Omental fat pad (tissue), 4 donors: ENCODE measurements at places on chromosomes 7 and 10.

DNA sequence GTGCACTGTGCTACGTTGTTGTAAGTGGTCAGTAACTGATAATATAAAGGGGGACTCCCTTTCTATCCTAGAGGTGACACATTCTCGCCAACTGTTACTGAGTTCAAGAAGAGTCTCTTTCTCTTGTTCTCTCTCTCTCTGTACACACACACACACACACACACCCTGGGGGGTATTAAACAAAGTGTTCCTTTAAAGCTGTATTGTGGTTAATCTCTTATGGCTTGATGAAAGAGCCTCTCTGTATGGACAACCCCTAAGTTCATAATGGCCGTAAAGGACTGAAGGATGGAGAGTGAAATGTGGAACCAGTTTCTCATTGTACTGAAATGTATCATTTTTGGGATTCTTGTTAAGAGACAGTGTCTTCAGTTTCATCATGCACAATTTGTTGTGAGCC is 145.2 kb upstream of the BMPER start:
- DNase-seq = no peak

- no peak for DNase-seq
Measured at GRCh38 chr7:115678086-115678982, 352.2 kb downstream of the TFEC start.

DNA sequence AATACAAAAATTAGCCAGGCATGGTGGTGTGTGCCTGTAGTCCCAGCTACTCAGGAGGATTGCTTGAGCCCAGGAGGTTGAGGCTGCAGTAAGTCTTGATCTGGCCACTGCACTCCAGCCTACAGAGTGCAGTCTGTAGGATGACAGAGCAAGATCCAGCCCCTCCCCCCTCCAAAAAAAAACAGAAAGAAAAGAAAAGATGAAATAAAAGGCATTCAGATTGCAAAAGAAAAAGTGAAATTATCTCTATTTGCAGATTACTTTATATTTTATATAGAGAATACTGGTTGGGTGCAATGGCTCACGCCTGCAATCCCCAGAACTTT is 20.7 kb upstream of the ZMIZ2 start:
- DNase-seq = no peak

- no peak for DNase-seq
Measured at GRCh38 chr10:35133586-35133985, 6.9 kb downstream of the CREM start.

DNA sequence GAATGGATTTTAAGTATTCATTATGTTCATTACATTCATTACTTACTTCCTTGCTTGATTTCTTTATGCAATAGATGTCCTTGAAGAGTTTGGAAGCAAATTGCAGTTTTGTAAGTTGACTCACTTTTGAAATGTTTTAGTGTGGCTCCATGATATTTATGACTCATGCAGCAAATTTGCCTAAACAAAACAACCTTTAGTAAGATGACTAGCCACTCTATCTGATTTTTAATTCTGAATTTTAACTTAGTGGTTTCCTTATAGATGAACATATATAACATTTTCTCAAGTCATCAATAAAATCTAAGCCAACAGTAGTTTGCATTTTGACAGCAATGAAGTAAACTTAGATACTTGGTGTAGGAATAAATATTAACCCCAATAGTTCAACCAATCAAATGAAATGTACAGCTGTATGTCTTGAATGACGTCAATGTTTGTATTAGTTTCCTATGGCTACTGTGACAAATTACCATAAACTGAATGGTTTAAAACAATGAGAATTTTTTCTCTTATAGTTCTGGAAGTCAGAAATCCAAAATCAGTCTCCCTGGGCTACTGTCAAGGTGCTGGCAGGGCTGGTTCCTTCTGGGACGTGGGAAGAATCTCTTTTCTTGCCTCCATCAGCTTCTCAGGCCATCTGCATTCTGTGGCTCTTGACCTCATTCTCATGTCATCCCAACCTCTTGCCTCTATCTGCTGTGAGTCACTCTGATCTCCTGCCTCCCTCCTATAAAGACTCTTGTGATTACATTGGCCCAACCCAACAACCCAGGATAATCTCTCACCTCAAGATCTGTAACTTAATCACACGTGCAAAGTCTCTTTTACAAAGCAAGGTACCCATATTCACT is 73.4 kb downstream of the AHR start:
- no peak for DNase-seq

DNA sequence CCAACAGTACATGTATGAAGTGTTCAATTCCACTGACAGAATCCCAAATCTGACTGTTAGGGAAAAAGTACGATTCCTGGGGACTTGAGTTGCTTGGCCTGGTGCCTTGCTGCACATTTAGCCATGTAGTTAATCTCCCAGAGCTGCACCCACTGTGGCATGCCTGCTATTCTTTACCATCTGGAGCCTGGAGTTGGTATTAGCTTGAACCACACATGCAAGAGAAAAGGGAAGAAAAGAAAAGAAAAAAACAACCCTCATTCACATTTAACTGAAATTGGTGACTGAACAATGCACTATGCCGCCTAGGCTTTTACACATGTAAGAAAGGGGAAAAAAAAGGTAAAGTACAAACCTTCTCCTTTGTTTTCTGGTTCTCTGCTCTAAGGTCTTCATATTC is 26.1 kb downstream of the SHTN1 start:
- DNase-seq = no peak

DNA sequence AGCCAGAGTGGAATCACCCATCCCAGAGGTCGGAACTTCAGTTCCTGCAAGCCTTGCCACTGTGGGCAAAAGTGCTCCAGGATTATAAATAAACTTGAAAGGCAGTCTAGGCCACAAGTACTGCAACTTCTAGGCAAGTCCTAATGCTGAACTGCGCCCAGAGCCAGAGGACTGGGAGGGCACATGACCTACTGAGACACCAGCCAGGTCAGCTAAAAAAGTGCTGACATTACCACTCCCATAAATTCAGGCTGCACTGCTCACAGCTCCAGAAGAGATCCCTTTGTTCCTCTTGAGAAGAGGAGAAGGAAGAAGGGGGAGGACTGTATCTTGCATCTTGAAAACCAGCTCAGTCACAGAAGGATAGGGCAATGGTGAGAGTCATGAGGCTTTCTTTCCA is 1084.1 kb upstream of the PHF14 start:
- no peak for DNase-seq

DNA sequence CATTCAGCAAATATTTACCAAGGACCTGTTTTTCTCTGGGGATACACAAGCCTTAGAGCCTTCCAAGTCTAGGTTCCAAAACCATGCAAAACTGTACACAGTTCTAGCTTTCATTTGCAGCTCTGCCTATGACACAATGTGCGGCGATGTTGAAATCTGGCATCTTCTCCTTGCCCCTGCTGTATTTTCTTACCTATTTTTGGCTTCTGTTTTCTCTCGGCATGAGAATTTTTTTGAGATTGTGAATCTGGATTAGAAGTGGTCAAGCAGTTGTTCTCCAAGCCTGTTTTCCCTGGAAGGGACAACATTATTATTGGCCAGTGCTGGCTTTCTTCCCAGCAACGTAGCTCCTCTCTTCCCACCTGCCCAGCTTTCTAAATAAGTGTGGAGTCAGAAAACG is 176.3 kb downstream of the CREB5 start:
- DNase-seq = no peak

- DNase-seq = no peak
Measured at GRCh38 chr10:132589015-132589414, 51.4 kb downstream of the INPP5A start.

- no peak for DNase-seq
Measured at GRCh38 chr10:122530177-122530576, 30.4 kb upstream of the DMBT1 start.

DNA sequence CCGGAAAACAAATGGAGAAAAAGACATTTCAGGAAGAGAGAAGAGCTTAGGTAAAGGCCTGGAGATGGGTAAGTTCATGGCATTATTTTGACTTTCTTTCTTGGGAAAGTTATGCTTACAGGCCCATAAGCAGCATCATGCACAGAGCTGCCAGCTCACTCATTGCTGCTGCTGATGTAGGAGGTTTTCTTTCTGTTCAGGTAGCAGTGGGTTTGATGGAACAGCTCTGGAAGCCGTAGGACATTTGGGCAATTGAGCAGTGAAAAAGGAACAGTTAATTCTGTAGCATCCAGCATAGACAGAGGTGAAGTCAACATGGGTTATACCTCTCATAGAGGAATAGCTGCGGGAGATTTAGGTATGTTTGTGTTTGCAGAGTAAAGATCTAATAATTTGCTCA is 3.3 kb downstream of the CHN2 start:
- no peak for DNase-seq

GRCh38 chr7:154259396-154259795 is 207.2 kb downstream of the DPP6 start:
- no peak for DNase-seq

- DNase-seq = no peak
Measured at GRCh38 chr10:74061104-74061503, 63.2 kb downstream of the VCL start.

DNA sequence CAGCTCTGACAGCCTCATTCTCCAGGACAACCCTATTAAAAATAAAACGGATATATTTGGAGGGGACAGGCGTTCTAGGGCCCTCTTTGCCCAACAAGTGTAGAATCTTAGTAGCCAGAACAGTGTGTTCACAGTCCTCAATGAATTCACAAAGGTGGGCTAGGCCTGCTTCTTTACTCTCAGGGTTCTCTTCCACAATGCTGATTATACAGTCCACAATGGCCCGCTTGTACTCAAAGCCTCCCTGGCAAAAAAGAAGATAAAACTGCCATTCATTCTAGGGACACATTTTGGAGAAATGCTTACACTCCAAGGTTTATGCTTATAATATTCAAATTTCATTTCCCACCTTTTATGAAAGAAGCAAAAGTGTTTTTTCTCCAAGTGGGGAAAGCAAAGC is 62.6 kb downstream of the MEST start:
- no peak for DNase-seq

DNA sequence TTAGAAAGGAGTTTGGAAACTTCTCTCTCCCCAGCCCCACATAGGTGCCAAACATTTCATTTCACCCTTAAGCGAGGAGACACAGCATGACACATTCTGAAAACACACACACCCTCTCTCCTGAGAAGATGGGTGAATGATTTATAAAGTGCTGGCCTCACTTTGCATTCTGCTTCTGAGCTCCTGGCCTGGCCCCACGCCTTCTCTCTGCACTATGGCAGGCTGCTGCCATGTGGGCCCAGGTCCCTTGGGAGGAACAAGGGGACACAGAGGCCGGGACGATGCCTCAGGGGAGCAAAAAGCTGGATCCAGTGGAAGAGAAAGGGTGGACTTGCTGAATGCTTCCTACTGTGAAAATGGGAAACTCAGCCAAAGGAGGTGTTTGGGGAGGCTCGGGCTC is 56.0 kb downstream of the CPXM2 start:
- no peak for DNase-seq

DNA sequence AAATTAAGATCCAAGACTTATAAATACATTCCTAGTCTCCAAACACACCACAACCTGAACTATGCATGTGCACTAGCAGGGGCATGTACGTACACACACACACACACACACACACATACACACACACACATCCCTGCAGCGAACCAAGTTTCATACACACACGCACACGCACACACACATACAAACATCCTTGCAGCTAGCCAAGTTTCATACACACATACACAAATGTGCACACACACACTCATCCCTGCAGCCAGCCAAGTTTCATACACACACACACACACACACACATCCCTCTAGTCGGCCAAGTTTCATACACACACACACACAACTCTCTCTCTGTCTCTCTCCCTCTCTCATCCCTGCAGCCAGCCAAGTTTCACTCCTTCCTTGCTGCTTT is 82.7 kb upstream of the WIPF3 start:
- no peak for DNase-seq

DNA sequence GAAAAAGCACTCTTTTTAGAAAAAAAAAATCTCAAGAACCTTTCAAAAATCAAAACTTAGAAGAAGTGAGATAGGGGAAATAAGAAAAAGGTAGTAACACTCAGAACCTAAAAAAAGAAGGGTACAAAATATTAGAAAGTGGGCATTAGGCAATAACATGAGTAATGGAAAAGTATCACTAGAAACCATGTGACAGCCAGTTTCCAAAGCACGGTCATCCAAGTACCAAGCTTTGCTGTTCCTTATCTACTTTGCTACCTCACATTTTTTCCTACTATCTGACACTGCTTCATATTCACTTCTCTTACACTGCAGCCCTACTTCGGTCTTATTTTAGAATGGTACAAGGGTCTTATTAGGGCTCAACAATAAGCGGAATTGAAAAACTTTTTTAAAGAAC is 30.3 kb downstream of the IMMP2L start:
- no peak for DNase-seq

- DNase-seq = no peak
Measured at GRCh38 chr10:73559590-73559989, 31.6 kb downstream of the USP54 start.

- DNase-seq = no peak
Measured at GRCh38 chr7:130733931-130734814, at the start of gene KLF14. TSS of gene KLF14 (minus strand) at chr7:130734207. CDS start at chr7:130734033, 174 bp downstream.

- no peak for DNase-seq
Measured at GRCh38 chr7:95687759-95688343, 84.5 kb upstream of the DYNC1I1 start.

DNA sequence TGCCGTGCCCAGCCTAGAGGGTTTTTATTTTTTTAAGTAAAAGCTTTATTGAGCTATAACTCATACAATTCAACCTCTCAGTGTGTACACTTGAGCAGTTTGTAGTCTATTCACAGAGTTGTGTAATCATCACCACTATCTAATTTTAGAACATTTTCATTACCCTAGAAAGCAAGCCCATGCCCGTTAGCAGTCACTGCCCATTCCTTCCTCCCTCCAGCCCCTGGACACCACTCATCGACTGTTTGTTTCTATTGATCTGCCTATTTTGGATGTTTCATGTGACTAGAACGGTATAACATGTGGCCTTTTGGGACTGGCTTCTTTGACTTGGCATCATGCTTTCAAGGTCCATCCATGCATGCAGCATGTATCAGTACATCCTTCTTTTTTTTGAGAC is 25.7 kb upstream of the SEC61A2 start:
- DNase-seq = no peak

DNA sequence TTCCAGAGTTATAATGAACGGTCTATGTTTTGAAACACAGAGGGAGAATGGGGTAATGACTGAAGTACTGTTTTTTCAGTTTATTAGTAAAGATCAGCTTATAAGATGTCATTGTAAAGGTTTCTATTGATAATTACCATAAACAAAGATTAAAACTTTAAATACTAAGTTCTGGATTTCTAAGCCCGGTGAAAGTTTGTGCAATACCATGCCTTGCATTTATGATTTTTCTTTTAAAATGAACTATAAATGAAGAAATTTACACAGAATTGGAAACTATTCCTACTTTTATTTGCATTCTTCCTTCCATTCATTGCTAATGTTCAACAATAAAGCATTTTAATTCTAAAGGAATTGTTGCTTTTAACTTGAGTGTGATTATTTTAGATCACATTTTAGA is 4.9 kb downstream of the MEOX2 start:
- DNase-seq = no peak

GRCh38 chr10:102775935-102776669 is 32.4 kb downstream of the WBP1L start:
- DNase-seq = no peak

- no peak for DNase-seq
Measured at GRCh38 chr10:75335191-75335590, 66.4 kb downstream of the ZNF503 start.

GRCh38 chr7:28685242-28685643 is 272.9 kb downstream of the TRIL start:
- DNase-seq = no peak

- DNase-seq = peak; percentile 65
Measured at GRCh38 chr7:101321491-101322401, at the start of gene IFT22. TSS of gene IFT22 (minus strand) at chr7:101321812. CDS start at chr7:101321709, 103 bp downstream.

GRCh38 chr10:116122664-116123063 is 150.3 kb downstream of the GFRA1 start:
- no peak for DNase-seq
